ENCODE measurements at places on chromosomes 4 and X. TPM values are rescaled to one million over a fixed set of nuclear protein-coding genes. Genes with fewer than 3 reads are reported as not detected.

Gene ARMCX2
- polyA plus RNA-seq = 42.8 TPM

Gene PPARGC1A
- 1.3 TPM for polyA plus RNA-seq

Gene MAGEC1
- polyA plus RNA-seq = not detected

Gene EDA2R
- polyA plus RNA-seq = 0.35 TPM

DNA sequence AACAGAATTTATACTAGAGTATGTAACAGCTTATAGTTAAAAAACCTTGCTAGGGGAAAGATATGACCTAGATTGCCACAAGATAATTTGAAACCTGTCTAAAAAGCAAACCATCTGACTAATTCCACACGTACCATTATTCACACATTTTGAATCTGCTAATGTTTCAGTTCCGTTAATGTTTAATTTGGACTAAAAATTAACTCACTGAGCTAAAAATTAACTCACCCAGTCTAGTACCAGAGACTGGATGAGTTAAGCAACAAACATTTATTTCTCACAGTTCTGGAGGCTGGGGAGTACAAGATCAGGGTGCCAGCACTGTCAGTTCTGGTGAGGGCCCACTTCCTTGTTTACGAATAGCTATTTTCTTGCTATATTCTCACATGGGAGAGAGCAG lies 231.5 kb upstream of the DIAPH2 start:
- DNase-seq = no peak

DNA sequence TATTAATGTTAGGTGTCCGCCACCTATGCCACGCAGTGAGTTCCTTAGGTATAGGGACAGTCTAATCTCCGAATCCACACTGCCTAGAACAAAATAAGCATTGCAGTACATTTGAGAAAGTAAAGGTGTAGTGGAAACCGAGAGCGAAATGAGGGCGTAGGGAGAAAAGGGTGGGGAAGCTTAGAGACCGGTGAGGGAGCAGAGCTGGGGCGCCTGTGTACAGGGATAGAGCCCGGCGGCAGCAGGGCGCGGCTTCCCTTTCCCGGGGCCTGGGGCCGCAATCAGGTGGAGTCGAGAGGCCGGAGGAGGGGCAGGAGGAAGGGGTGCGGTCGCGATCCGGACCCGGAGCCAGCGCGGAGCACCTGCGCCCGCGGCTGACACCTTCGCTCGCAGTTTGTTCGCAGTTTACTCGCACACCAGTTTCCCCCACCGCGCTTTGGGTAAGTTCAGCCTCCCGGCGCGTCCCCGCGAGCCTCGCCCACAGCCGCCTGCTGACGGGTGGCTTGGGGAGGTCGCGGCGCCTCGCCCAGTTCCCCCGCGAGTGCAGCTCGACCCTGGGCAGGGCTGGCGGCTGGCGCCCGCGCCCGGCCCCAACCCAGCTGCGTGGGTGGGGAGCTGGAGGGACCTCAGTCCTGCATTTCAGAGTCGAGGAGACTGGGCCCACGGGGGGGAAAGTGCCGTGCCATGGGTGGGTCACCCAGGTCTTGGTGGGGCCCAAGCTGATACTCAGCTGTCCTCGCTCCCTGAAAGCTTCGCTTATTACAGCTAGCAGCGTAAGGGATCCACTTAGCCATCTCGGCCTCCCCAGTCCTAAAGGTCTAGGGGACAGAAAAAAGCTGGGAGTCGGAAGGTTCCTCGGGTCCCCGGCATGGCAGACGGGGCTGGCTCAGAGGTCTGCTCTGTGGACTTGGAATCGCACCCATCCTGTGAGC lies at the start of gene ANXA3:
Gene ANXA3, plus strand, starts transcription at position 351 of the 932 bp plus-strand sequence. CDS start 2,704 bp downstream, outside the sequence.
- no peak for DNase-seq

DNA sequence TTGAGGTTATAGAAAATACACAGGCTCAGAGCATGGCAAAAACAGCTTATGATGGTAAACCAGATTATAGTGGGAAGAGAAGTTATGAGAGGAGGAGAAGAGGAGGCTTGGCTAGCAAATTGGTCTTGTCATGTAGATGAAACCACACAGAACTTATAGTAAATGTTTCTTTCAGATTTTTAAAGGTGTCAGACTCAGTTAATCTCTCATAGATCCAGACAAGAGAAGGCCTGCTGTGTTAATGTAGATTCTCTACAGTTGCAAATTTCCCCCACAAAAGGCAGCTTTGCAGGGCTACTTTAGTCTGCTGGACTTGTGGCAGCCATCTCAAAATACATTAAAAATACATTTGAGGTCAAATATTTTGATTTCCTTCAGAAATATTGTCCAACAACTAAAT lies 1731.7 kb downstream of the ARAP2 start:
- no peak for DNase-seq

DNA sequence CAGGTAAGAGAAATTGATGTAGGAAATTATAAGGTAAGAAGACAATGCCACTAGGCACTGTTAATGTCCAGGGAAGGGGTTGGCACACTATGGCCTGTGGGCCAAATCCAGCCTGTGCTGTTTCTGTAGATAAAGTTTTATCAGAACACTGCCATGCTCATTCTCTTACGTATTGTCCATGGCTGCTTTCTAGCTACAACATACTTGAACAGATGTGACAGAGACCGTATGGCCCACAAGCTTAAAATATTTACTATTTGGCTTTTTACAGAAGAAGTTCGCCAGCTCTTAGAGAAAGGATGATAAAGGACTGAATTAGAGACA lies 168.0 kb downstream of the CDS1 start:
- DNase-seq = no peak

GRCh38 chrX:8565729-8566128 lies 101.1 kb downstream of the VCX3B start:
- no peak for DNase-seq

Data from urinary bladder (tissue), 4 donors.